Brain microvascular endothelial cell (primary cell): ENCODE measurements at places on chromosomes 7 and 10.
A peak's percentile ranks its signal among the peaks of the same experiment; 100 is the strongest.

DNA sequence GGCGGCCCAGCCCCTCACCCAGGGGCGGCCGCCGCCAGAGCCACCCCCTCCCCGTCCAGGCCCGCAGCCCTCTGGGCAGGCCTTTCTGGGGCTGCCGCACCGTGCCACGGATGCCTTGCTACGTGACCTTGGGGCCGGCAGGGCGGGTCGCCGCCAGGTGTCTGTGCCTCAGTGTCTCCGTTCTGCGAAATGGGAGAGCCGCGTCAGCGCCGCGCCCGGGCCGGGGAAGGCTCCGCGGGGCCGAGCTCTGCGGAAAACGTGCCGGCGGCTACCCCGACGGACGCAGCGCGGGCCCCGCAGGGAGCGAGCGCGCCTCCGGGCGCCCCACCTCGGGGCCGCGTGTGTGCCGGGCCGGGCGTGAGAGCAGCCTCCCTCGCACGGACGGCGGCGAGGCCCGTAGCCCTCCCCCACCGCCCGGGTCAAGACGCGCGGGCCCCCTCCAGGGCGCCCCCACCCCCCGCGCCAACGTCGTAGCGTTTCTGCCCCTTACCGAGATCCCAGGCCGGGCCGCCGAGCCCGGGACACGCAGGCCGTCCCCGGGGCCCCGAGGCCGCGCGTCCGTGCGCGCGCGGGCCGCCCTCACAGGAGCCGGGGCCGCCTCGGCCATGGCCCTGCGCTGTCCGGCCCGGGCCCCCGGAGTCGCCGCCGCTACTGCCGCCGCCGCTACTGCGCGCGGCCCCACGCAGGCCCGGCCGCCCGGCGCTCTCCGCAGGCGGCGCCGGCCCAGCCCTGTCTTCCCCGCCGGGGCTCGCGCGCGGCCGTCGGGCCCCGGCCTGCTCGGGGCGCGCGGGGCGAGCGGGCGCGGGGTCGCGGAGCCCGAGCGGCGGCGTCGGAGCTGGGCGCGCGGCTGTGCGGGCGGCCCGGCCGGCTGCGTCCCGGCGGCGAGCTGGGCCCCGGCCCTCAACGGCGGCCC, 1.1 kb downstream of the ZNF777 start:
- DNase-seq = no peak

- no peak for DNase-seq
These were observed 135.3 kb downstream of the ADARB2 start for GRCh38 chr10:1602037-1602484.

- no peak for DNase-seq
These were observed 78.4 kb downstream of the PON1 start for GRCh38 chr7:95245828-95246500.

- DNase-seq = no peak
These were observed 36.2 kb upstream of the CHST3 start for GRCh38 chr10:71927776-71928592.

- DNase-seq = no peak
These were observed 11.1 kb downstream of the CDK14 start for GRCh38 chr7:90607196-90607595.

GRCh38 chr10:91163869-91164474, 56.5 kb upstream of the PCGF5 start:
- peak; percentile 80 for DNase-seq

DNA sequence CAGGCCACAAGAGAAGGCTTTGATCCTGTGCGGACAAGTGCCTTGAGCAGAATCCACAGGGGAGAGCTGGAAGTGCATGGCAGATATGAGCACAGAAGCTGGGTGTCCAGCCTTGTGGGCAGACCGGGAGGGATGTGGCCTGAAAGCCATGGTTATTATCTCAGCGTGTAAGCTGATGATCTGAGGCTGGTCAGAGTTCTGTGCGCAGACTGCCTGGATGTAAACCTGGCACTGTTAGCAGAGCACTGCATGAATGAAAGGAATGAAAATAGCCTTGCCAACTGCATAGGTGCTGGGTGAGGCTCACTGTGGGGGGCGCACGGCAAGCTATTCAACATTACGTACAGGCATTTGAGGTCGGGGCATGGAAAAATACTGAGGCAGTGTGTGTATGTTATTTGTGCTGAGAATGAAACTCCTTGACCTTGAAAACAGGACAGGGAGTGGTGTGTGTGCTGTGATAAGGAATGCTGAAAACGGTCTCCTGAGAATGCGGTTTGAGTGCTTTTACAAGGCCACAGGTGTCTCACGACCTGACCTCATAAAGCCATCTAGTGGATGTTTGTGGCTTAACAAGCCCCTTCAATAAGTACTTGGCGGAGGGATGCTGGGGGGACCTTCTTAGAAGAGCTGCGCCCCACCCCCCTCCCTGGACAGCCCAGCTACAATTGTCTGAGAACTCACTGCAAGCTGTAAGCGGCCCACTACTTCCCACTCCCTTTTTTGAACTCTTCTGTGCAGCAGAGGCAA, 18.7 kb downstream of the AKR1C1 start:
- no peak for DNase-seq

- no peak for DNase-seq
These were observed 46.6 kb downstream of the HERPUD2 start for GRCh38 chr7:35648367-35648766.

GRCh38 chr10:130242513-130242912, 106.3 kb downstream of the GLRX3 start:
- DNase-seq = no peak

DNA sequence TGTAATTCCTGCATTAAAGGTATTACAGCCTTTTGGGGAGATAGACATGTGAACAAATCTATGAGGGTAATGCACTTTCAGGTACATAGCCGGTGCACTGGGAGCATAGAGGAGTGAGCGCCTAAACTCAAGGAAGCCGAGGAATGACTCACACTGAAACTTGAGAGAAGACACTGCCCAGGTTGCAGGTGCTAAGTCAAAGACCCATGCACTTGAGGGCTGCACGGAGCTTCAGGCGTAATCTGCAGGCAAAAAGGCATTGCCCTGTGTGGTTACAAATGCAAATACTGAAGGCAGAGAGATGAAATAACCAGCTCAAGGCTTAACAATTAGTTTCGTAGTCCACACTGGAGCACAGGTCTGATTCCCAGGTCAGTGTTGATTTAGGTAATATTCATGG, 51.0 kb upstream of the OSBPL3 start:
- DNase-seq = no peak

DNA sequence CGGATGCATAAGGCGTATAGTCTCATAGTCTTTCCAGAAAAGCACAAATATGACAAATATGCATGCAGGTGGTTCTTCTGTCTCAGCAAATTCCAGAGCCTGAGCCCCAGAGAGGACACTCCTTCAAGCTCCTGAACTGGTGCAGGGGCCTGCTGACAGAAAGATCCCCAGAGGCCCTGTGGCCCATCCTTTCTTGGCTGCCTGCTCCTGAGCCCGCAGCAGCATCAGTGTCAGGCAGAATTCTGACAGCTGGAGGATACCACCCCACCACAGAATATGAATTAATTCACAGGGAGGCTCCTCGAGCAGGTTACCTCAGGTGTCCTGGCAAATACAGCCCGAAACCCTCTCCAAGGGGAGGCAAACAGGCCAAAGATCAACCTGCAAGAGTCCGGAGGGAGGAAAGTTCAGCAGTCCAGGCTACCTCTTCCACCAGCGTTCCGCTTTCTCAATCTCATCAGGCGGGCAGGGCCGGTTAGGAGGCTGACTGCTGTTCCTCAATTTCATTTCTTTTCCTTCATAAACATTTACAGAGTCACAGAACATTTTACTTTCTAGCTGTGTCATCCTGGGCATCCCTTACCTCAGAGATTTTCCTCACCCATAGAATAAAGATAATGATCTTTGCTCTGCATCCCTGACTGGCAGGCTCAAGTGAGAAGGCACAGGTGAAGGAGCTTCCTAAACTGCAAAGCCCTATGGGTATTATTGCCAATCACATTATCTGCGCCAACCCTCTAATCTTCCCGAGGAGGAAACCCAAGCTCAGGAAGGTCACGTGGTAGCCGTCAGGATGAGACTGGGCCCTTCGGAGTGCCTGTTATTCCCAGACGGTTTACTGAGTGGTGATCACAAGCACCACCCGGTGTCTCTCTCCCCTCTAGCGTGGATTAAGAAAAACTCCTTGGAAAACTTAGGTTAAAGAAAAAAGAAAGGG, 1.4 kb downstream of the DNAJB12 start:
- peak; percentile 48 for DNase-seq

GRCh38 chr7:158573310-158573709, 14.3 kb downstream of the PTPRN2 start:
- DNase-seq = no peak

DNA sequence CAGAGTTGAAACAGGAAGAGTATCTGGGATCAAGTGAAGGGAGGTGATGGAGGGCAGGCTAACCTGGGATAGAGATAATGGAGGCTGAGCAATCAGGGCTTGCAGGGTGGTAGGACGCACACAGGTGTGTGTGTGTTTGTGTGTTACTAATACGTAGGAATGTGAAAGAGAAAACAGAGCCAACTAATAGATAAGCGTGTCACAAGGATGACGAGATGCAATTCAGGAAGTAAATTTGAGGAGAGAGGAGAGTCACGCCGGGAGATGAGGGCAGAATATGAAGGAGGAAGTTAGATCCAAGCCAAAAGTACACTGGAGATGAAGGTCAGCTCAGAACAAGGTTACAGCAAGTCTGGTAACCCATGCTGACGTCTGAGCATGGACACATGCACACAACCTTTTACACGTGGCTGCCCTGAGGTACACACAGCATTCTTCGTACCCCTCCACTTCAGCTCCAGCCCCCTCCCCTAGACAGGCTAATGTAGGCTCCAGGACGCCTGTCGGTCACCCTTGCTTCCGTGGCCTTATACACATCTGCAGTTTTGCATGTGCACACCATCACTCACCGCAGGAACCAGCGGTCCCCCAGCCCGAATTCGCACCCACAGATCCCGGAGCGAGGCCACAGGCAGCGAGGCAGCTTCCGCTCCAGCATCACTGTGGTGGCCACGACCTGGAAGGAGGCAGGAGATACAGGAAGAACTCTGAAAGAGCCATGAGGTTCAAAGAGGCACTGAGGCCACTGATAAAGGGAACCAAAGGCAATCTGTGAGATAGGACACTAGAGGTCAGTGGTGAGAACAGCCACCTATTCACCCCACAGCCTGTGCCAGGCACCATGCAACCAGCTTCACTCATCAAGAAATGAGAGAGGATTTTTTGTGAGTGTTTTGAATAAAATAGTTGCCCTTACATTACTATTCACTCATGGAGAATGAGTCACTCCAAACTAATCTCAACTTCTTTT, 23.7 kb upstream of the TRPV6 start:
- DNase-seq = no peak

DNA sequence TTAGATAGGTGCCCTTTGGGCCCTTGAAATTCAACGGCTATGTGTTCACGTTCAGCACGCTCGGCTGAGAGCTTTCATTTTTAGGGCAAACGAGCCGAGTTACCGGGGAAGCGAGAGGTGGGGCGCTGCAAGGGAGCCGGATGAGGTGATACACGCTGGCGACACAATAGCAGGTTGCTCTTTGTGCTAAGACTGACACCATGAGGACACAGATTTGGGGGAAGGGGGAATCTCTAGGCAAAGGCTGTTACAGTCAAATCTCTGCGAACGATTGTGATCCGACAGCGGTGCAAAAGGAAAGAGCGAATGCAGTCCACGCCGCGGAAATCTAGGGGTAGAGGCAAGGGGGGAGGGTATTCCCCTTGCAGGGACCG, 667 bp downstream of the KLLN start:
- DNase-seq = no peak

GRCh38 chr10:74683067-74683466, 143.3 kb upstream of the KAT6B start:
- DNase-seq = no peak

- DNase-seq = peak; percentile 47
These were observed 17.8 kb downstream of the CAV1 start for GRCh38 chr7:116542618-116543017.

DNA sequence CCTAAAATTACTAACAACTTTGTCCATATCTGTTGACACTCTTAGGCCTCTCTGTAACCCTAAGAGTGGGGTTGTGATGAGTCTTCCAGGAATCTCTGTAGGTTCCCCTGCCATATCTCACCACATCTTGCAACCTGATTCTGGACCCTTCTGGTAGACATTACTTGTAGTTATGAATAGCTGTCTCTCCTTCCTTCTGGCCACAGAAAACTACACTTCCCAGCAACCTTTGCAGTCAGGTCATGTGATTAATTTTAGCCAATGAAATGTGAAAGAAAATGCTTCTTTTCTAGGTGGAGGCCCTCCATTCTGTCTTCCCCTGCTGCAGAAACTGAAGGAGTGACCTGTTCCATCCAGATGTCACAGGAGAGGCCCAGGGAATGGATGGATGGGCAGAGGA, 147.6 kb upstream of the AOAH start:
- no peak for DNase-seq

GRCh38 chr10:71396084-71396710, 523 bp upstream of the CDH23 start:
- DNase-seq = no peak

- no peak for DNase-seq
These were observed 6.1 kb downstream of the ADCY1 start for GRCh38 chr7:45580053-45580872.

- no peak for DNase-seq
These were observed 88.3 kb upstream of the PDGFA start for GRCh38 chr7:607938-608337.

- no peak for DNase-seq
These were observed 2.7 kb downstream of the FAM131B start for GRCh38 chr7:143359771-143360353.

DNA sequence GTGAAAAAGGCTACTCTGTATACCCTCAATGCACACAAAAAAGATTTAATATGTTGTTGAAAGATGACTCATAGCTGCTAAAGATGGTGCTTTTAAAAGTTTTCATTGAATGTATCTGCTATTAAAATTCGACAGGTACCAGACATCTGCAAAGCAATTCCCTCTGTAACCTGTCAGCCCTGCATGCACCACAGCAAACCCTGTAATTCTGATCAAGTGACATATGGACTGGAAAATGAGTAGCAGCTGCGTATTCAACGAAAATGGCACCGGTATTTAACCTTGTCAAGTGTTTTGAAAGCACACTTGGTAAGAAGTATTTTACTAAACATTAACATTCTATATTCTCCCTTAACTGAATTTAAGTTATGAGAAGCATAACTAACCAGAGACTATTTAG, 58.2 kb upstream of the PTPRN2 start:
- no peak for DNase-seq

DNA sequence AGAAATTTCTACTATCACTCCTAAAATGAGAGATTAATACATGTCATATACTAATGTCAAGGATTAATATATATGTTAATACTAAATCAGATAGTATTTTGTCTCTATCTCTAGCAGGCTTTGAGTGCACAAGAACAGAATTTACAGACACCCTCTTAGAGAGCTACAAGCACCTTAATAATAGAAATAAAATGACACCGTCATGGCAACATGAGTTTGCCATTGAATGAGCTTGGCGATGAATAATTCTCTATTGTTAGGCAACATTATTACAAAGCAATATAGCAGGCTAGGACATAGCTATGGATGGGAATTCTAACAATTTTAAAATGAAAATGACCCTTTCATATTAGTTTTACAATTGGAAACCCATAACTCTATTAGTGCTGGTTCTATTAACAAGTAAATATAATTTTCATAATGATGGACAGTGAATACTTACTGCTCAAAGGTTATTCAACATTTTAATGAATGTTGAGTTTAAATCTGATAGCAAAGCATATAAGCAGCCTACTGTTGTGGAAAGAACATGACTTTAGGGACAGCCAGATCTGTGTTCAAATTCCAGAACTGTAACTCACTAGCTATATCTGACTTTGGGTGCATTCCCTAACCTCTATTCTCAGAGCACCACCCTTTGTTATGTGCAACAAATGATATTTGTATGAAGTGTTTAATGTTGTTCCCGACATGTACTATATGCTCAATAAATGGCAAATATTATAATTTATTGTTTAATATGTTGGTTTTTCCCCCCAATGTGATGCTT, 184.5 kb upstream of the DKK1 start:
- DNase-seq = no peak

GRCh38 chr7:125934539-125934938, 1004.9 kb upstream of the POT1 start:
- DNase-seq = no peak
